Left ventricle myocardium inferior (tissue), 1 donor: ENCODE measurements at places on chromosomes 11 and 22.

DNA sequence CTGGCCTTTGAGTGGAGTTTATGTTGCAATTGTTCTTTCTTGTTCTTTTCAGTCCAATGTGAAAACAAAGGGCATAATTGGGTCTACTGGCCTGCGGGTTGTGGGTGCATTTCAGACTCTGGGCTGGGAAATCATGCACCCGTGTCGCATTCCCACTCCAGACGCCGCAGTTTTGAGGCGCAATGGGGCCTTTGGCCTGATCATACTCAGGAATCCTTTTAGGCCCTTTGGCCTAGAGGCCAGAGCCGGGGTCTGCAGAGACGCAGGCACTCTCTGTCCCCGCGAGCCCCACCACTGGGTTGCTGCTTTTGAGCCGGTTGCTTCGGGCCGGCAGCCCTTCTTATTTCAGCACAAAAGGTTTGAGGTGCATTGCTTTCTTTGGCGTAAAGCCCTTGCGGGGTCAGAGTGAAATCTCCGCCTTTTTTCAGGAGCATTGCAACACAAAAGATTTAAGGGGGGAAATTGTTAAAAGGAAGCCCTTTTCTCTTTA is 48.4 kb upstream of the DBX1 start:
- DNase-seq: no peak

DNA sequence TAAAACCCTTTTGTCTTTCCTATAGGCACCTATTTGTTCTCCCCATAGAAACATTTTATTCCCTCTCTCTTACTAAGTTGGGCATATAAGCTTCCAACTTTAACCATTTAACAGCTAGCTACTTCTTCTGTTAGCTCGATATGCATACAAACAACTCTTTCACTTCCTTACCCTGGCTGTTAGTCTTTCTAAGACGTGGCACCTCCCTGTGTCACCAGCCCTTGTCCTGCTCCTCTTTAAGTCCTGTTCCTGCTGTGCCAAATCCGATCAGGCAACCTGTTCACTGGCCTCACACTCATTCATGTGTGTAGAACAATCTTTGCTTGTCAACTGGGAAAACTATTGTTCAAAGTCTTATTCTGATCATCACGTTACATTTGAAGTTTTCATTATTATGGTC is 1376.1 kb upstream of the TENM4 start:
- DNase-seq: no peak

GRCh38 chr22:22959147-22959827 is 71.7 kb downstream of the IGLL5 start:
- peak; percentile 45 for DNase-seq

DNA sequence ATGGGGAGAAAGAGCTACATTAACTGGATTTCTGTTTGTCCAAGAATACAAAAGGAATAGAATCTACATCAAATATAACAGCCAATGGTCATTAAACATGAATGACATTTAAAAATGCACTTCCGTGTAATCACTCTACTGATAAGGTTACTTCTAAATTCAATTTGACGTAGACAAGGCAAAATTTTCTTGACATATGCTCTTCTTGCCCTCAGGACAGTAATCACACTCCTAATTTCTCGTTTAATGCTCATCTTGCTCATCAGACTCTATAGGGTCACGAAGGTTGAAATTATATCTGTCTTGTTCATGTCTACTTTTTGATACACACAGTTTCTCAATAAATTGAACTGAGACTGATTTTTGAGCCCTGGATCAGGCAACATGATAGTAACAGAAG is 58.4 kb downstream of the NARS2 start:
- DNase-seq: no peak

GRCh38 chr11:109784536-109784935 is 308.7 kb upstream of the ZC3H12C start:
- no peak for DNase-seq

DNA sequence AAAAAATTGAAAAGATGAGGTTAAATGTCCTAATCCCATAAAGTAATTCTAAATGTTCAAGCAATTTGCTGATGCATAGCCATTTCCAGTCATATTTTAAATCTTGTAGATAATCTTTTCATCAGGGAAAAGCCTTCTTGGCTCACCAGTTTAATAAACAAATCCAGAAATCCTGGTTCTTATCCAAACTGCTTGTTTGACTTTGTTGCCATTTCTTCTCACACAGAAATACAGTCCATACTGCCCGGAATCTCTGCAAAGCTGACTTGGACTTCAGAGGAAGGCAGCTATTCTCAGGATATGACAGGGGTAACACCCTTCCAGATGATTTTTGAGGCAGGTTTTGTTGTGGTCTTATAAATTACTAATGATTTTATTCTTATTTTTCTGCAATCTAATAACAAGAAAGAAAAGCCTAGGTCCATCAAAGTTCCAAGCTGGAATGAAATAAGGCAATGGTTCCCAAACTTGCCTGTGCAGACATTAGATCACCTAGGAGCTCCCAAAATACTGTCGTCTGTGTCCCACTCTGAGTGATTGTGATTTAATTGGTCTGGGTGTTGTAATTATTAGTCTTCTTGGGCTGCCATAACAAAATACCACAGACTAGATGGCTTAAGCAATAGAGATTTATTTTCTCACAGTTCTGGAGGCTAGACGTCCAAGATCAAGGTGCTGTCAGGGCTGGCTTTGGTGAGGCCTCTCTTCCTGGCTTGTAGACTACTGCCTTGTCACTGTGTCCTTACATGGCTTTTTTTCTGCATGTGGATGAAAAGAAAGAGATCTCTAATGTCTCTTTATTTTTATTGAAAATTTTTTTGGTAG is 55.1 kb upstream of the RCE1 start:
- DNase-seq: no peak

DNA sequence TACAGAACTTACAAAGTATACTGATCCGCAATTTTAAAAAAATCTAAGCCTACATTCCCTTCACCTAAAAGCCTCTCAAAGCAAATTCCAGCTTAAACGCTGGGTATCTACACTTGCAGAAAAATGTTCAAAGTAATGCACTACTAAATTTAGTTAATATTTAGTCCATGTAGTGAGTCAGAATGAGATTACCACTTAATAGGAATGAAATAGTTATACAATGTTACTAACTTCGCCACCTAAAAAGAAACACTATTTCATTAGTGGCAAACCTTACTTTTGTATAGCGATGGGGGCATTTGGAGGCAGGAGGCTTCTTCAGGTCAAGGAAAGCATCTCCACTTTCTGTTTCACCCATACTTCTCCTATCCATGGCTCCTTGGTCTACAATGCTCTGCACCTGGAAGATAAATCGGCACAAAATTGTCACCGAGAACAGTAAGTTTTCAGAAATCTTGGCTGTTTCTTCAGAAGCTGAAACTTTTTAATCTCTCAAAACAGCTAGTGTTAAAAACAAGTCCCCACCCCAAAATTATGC is 1.2 kb downstream of the EIF4ENIF1 start:
- no peak for DNase-seq

DNA sequence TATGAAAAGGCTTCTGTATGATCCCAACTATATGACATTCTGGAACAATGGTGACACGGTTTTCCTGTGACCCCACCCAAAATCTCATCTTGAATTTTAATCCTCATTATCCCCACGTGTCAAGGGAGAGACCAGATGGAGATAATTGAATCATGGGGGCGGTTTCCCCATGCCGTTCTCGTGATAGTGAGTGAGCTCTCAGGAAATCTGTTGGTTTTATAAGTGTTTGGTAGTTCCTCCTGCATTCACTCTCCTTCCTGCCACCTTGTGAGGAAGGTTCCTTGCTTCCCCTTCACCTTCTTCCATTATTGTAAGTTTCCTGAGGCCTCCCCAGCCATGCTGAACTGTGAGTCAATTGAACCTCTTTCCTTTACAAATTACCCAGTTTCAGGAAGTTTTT is 53.1 kb upstream of the TSPAN18 start:
- DNase-seq: no peak

DNA sequence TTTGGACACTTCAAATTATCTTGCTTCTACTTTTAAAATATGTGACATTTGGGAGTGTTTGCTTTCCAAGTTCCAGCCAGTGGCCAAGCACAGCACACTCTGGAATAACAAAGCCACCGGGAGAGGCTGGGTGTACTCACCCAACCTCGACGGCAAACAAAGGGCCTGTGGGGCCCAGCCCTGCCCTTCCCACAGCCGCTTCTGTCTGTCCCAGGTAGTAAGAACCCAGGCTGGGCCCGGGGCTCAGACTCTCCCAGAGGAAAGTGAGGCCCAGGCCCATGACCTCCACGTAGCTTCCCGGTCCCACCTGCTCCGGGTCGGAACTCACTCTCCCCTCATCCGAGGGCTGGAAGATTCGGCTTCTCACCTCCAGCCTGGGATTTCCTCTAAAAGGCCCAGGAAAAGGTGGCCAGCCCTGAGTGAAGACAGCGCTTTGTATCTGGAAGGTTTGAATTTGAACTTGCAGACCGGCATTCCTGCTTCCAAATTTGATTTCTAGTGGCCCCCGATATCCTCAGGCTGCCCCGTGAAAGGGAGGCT is 93.5 kb downstream of the CELSR1 start:
- no peak for DNase-seq

GRCh38 chr11:26065944-26066343 is 266.0 kb upstream of the ANO3 start:
- DNase-seq: no peak

- no peak for DNase-seq
These were observed 35.8 kb downstream of the ARHGAP1 start for GRCh38 chr11:46664612-46665011.

DNA sequence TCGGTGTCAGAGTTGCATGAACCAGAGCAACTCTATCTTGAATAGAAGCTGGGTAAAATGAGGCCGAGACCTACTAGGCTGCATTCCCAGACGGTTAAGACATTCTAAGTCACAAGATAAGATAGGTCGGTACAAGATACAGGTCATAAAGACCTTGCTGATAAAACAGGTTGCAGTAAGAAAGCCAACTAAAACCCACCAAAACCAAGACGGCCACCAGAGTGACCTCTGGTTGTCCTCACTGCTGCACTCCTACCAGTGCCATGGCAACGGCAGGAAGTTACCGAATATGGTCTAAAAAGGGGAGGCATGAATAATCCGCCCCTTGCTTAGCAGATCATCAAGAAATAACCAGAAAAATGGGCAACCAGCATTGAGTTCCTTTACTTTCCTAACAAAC is 2.4 kb upstream of the KAT5 start:
- no peak for DNase-seq
